Skeletal muscle cell (primary cell): ENCODE measurements at places on chromosomes 7 and 10.
A peak's percentile ranks its signal among the peaks of the same experiment; 100 is the strongest.

DNA sequence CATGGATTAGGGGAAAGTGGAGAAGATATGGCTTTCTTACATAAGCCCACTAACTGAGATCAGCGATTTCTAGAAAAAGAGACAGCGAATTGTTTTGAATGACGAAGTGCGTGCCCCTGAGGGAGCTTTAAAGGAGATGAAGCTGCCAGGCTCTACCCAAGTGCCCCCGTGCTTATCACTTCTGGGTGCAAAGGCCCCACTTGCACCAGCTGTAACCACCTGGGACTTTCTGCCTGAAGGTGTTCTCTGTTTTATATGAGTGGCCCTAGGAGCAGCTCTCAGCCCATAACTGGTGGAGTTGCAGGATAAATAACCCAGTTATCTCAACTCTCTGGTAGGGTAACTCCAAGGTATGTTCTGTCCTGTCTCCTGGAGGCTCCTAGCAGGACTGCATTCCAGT lies 20.4 kb upstream of the CARD11 start:
- DNase-seq = no peak

DNA sequence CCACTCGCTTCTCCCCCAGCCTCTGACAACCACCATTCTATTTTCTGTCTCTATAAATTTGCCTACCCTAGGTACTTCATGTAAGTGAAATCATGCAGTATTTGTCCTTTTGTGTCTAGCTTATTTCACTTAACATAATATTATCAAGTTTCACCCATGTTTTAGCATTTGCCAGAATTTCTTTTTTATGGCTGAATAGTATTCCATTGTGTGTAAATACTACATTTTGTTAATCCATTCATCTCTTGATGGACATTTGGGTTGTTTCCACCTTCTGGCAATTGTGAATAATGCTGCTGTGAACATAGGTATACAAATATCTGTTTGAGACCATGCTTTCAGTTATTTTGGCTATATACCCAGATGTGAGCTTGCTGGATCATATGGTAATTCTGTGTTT lies 57.4 kb upstream of the TRIM8 start:
- no peak for DNase-seq

DNA sequence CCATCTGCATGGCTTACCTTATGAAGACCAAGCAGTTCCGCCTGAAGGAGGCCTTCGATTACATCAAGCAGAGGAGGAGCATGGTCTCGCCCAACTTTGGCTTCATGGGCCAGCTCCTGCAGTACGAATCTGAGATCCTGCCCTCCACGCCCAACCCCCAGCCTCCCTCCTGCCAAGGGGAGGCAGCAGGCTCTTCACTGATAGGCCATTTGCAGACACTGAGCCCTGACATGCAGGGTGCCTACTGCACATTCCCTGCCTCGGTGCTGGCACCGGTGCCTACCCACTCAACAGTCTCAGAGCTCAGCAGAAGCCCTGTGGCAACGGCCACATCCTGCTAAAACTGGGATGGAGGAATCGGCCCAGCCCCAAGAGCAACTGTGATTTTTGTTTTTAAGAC lies 12.4 kb downstream of the DUSP5 start:
- DNase-seq = no peak

GRCh38 chr7:24548390-24548789 lies 24.9 kb upstream of the PALS2 start:
- DNase-seq = no peak

DNA sequence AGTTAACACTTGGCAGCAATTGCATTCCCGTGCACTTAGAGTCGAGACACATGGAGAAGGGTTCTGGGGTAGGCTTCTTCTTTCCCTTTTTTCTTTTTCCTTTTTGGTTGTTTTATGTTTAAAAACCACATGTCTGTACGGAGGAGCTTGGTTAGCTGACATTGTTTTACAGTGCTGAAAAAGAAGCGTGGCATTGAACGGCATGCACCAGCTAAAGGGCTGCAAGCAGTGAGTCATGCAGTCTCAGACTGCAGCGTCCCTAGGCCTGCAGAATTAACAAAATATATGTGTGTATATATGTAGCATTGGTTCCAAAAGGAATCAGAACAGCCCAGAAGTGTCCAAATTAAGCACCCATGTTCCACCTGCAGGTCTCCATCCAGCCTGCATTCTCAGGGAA lies 211.0 kb downstream of the TCF7L2 start:
- no peak for DNase-seq

DNA sequence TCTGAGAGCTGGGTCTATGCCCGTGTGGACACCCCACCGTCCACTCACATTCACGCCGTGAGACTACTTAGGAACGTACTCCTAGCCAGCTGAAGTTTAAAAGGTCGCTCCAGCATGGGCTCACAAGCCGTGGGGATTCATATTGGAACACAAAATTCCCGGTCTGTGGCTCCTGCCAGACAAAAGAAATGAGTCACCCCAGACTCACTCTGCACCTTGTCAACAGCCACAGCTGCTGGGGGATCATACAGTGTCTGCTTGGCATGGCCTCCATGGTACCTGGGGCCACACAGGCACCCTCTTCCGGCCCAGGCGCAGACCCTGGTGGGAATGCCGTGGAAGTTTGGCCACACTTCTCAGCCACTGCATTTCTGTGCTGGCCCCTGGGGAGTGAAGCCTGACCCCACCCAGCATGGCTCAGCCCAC lies 228.4 kb downstream of the DNAJB6 start:
- no peak for DNase-seq

GRCh38 chr7:33669251-33669670 lies 236.1 kb upstream of the BMPER start:
- no peak for DNase-seq

DNA sequence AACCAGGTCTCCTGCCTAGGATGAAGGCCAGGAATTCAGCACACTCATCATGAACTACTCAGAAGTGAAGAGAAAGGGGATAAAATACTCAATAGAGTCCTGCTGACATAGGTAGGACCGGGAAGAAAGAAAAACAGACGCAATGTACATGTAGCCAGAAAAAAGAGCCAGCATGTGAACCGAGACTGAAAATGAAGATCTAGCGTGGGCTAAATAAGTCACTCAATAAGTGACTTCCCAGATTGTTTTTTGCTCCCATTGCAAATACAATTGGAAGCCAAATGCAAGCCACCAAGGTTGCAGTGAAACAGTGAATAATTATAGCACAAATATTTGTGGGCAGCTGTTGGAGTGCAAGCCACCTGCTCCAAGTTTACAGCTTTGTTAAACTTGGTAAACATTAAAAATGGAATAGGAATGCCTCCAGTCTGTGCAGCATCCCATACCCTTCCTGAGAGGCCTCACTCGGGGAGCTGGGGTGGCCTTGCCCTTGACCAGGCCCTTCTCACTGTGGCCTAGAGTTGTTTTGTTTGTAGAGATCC lies 34.7 kb upstream of the HPS1 start:
- no peak for DNase-seq

- peak; percentile 3 for DNase-seq
Measured at GRCh38 chr7:140683657-140684056, 10.9 kb downstream of the ADCK2 start.

DNA sequence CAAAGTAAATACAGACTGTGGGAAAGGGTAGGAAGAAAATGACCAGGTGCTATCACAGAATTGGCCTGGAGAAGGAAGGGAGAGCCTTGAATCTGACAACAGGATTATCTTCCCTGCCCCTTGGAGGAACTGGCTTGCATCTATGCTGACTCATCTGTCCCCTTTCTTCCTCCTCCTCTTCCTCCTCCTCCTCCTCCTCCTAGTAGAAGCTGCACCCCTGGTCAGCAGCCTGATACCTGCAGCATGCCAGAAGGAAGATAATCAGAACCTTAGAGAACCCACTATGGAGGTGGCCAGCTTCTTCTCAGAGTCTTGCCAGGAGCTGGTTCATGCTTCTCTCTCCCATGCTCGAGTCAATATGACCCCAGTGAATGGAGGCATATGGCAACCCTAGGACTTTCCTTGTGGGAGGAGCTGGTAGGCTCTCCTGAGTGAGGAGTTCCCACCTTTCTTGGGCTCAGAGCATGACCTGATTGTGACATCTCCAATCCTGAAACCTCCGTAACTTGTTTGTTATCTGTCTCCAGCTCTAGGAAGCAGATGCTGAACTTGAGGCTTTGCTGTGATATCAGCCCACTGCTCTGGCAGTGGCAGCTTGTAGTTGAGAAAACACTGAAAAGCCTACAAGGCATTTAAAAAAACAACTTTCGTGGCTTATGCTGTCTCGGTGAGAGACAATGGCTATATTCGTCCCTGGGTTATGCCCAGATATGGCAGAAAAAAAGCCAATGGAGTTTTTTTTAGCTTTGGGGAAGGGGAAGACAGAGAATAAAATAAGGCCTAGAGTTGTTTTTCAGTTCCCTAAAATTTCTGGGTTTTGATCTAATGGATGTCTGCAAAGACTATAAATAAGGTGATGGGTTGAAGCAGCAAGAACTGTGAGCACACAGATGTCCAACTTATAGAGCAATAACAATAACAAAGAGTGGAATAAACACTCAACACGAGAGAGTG lies 60.6 kb downstream of the CDHR3 start:
- DNase-seq = no peak

- DNase-seq = no peak
Measured at GRCh38 chr7:107605218-107605815, 25.3 kb downstream of the BCAP29 start.

DNA sequence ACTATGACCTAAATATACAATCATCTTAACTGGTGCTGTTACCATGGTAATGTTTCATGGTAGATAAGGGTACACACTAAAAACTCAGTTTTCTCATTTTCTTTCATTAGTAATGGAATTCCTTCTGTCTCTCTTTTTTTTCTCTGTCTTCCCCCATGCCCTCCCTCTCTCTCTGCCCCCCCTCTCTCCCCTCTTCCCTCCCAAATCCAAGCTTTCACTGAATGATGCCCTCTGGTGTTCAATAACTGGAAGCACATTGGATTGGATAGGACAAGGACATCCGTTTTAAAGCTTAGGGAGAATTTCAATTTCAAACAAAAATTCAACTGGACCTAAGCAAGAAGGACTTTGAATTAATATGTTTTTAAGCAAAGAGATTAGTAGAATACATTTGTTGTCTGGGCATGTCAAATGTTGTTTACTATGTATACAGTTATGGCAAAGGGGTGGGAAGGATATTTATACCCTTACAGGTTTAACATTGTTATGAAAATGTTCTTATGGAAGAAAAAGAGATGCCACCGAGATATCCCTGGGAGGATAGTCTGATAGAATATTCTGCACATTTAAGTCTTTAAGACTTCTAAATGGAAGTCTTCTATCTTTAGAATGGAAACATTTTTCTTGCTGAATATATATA lies 6.1 kb downstream of the CHRM2 start:
- DNase-seq = no peak

- no peak for DNase-seq
Measured at GRCh38 chr7:141262101-141263090, 188.5 kb downstream of the TMEM178B start.

GRCh38 chr10:69835233-69835632 lies 33.5 kb downstream of the COL13A1 start:
- DNase-seq = no peak

- DNase-seq = no peak
Measured at GRCh38 chr7:2941216-2941859, 97.2 kb upstream of the GNA12 start.

GRCh38 chr7:82445271-82445670 lies 1.7 kb upstream of the CACNA2D1 start:
- DNase-seq = no peak

GRCh38 chr7:19224951-19225350 lies 79.7 kb upstream of the FERD3L start:
- peak; percentile 4 for DNase-seq

DNA sequence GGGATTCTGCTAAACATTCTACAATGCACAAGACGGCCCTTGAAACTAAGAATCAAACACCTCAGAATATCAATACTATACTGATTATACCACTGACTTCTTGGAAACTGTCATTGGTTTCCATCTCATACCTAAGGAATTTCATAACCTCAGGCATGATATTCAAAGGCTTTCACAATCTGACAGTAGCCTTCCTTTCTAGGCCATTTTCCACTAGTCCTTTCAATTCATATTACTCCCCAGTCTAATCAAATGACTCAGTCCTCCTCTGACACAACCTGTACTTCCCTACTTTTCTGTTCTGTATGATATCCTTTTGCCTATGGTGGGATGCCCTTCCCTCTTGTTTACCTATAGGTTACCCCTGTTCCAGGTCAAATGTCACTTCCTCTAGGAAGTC lies 48.3 kb downstream of the CSTF2T start:
- no peak for DNase-seq

DNA sequence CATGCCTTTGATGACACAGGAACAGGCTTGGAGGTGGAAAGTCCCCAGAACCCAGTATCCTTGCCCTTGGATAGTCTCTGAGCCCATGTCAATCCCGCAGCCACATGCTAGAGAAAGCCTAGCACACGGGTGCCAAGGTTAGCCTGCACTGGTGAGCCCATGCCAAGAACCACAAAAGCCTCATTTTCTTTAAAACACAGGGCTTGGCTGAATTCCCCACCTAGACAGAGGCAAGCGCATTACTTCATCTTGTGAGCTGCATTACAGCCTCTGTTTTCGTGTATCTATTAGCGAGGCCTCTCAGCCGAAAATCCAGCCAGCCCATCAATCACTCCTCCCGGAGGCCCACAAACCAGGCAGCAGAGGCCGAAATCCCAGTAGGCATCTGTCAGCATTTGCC lies 314.9 kb upstream of the AUTS2 start:
- no peak for DNase-seq

GRCh38 chr10:74333174-74333573 lies 182.2 kb downstream of the ADK start:
- DNase-seq = peak; percentile 41

DNA sequence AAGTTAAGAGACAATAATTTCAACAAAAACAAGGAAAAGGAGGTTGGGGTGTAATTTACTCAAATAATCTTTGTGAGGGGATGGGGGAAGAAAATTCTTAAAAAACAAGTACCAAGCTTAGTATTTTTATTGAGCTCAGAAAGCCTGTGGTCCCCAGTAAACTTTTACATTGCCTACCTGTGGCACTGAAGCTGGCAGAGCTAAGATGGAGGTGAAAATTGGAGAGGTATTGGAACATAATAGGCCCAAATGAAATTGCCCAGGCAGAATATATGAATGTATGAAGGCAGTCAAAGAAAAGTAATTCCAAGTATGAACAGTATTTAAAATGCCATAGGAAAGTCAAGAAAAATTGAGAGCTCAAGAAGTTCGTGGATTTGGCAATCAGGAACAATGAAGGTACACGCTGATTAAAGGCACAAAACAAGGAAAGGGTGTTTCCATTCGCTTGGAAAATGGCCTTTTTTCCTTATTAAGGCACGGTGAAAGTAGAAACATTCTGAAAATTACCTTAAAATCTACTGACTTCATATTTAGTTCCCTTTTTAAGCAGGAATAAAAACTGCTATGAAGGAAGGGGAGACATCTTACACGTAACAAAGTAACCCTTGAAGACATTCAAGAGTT lies 3.4 kb upstream of the KMT2E start:
- no peak for DNase-seq

GRCh38 chr7:56077681-56078080 lies 13.6 kb downstream of the SUMF2 start:
- no peak for DNase-seq

- no peak for DNase-seq
Measured at GRCh38 chr7:4797858-4798705, 22.7 kb downstream of the AP5Z1 start.

- no peak for DNase-seq
Measured at GRCh38 chr7:137890449-137890921, 43.7 kb upstream of the DGKI start.

GRCh38 chr10:129491123-129491734 lies 24.2 kb downstream of the MGMT start:
- DNase-seq = no peak
